ENCODE measurements at places on chromosomes 11 and 22.

- DNase-seq: no peak
Observed at GRCh38 chr11:38723361-38723760, 2125.3 kb upstream of the RAG2 start.

DNA sequence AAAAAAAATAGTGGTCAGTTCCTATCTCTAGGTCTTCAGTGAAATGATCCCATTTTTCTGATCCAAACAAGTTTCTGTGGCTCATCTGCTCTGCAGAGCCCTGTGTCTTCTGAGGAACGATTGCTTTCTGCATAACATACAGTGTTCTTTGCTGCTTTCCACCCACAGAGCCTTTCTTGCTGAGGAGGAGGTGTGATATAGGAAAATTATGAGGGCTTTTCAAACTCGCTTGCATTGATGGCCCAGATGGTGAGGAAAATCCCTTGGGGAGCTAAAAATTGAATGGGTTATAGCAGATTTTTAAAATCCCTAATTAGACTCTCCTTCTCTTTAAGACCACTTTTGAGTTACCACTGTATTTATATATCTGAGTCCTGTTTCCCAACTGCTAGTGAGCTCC lies 31.3 kb downstream of the JAM3 start:
- no peak for DNase-seq

DNA sequence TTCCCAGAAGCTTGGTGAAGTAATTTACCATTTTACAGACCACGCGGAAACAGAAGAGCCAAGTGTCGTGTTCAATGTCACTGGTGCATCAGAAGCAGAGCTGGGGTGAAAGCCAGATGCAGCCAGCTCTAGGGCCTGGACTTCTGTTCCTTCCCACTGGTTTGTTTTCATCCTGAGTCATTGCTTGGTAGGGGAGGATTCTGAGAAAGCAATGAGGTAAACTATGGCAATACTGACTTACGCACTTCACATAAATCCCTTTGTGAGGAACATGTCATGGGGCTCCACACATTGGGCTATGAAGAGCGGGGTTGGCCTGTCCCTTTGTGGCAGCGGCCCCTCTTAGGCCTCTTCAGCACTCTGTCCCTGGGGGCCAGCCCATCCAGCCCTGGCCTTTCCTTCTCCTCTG lies 52.4 kb upstream of the RBFOX2 start:
- DNase-seq: no peak

DNA sequence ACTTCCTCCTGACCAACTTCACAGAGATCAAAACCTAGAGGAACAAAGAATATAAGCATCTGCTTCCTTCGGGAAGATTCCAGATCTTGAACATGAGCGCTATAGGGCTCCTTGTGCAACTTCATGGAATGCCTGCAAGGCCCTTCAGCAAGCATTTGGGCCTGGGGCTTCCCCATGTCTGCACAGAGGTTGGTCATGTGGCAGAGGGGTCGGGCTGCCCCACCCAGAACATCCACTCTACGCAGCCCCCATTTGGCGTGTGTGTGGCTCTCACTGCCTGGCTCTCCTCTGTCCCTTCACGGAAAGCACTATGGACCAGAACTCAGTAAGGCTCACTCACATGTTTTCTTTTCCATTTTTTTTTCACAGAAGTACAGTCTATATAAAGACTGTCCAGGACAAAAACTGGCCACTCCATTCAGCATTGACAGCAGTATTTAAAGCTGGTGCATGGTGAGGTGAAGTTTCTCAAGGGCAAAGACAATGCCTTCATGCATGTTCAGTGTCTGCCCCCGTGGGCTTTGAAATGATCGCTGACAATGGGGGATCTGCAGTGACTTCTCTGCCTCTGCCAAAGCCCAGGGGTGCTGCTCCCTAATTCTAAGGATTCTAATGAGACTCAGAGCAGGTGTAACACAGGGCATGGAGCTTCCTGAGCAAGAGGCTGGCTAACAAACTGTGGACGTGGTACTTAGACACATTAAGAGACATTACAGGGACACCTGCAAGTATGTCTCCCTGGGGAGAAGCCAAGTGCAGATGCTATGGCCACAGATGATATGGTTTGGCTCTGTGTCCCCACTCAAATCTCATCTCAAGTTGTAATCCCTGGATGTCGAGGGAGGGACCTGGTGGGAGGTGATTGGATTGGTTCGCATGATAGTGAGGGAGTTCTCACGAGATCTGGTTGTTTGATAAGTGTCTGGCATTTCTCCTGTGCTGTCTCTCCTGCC lies 66.5 kb upstream of the PITPNB start:
- no peak for DNase-seq

- no peak for DNase-seq
Observed at GRCh38 chr11:106088896-106089295, 11.4 kb downstream of the AASDHPPT start.

DNA sequence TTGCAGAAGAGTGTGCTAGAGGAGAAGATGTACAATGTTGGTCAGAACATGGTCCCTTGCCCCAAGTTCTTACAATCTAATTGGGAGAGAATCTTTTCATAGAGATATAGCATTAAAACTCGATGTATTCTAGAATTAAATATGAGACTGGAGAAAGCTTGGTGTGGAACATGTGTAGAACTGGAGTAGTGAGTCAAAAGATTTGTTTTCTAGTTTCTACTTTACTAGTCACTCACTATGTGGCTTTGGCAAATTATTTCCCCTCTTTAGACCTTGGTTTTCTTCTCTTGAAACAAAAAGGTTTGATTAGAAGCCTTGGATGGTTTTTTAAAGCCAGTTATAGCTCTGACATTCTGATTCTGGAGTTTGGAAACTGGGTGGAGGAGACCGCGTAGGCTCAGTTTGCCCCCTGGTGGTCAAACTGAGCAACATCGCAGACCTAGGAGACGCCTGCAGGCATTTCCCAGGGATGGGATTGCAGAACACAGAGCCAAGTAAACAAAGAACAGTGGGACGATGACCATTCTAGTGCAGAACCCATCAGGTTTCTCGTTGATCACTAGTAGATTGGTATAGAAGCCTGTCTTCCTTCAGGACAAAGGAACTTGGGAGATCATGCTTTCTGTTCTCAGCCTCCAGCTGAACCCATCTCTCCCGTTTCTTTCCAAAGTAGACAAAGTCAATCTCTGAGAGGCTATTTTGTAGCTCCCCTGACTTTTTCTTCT lies 8.5 kb upstream of the CHRDL2 start:
- peak; percentile 50 for DNase-seq

DNA sequence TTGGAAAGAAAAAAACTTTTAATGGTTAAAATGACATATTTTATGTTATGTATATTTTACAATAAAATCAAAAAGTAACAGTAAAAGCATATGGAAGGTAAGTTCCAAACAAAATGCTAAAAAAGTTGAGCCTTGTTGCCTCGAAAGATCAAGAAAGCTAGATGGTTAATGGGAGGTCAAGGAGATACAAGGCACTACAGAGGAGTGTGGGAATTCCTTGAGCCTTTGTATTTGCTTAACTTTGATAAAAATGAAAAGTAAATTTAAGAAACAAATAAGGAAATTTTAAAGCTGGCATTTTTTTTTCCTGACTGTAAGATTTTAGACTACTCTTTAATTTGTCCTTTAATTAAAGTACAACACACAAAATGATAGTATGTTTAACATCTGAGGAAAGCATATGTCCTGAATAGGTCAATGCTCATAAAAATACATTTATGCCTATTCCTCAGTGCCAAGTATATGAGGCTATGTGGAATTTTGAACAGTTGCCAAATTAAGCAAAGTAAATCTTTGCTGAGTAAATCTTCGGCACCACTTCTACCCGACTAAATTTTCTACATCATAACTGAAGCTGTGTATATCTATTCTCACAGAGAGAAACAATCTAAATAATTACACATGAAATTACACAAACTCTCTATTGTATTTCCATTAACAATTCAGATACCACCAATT lies 108.8 kb downstream of the TTC28 start:
- DNase-seq: no peak

DNA sequence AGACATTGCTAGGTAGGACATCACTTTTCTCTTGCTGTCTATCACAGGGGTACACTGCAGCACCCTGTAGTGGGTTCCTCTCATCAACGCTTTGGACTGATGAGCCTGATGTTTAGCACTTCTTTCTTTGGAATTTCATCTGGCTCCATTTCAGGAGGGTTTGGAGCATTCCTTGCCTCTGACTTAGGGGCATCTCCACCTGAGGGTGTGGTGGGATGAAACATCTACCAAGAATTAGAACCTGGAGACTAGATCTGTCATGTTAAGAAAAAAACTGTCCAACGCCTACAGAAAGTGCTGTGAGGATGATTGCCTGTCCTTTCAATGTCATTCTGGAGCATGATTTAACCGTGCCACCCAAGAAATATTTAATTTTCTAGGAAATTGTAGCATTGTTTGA lies 648.4 kb downstream of the ETS1 start:
- DNase-seq: no peak

DNA sequence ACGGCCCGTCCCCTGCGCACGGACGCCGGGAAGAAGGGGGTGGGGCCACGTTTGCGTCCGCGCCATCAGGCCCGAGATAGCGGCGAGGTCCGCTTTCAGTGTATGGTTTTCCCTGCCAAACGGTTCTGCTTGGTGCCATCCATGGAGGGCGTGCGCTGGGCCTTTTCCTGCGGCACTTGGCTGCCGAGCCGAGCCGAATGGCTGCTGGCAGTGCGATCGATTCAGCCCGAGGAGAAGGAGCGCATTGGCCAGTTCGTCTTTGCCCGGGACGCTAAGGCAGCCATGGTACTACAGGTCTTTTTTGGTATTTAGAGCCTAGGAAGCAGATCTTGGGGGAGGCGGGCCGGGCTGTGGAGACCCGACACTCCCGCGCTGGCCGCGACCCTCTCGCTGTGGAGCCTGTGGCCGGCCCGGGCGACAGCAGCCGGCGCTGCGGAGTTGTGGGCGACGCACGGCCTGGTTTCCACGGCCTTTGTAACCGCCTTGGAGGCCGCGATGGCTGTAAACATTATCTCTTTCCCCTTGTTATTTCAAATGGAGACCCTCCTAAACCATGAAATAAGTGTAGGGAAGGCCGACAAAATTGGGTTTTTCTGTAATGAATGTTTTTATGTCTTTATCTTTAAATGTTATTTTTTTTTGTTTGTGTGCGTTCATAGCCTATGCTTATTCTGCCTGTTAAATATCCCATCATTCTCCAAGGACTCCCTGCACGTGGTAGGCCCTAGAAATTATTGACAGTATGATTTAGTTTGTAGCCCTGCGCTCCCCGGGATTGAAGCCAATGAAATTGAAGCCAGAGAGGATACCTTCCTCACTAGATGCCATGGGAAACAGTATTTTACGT lies at the start of gene AASDHPPT:
AASDHPPT (plus strand) TSS at position 54 of the 847 bp plus-strand sequence; CDS start at position 103, 49 bp downstream.
- peak; percentile 40 for DNase-seq

- peak; percentile 90 for DNase-seq
Observed at GRCh38 chr22:37933711-37934376, 19.6 kb downstream of the C22orf23 start.

DNA sequence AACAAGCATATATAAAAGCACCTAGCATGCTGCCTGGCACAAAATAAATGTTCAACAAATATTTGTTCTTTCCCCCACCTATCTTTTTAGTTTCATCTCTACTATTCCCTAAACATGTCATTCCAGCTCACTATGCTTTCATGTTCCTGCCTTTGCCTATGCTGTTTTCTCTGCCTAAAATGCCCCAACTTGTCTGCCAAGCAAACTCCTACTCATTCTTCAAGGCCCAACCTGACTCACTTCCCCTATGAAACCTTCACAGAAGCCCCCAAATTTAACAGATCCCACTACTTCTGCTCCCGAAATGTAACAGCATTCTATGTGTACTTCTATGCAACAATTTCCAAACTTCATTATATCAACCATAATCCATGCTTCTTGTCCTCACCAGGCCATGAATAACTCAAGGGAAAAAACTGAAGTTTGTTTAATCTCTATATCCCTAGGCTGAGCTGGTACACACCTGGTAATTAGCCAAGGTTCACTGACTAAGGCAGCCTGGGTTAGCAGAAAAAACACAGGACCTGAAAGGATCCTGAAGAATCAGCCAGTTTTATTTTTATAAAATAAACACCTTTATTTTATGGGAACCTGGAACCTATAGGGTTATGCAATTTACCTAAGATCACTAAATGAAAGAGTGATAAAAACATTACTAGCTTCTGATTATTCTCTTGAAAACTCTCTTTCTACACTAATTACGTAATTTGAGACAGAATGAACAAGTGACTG lies 72.2 kb downstream of the PAK1 start:
- DNase-seq: no peak

- no peak for DNase-seq
Observed at GRCh38 chr11:40215556-40215955, 1243.9 kb downstream of the LRRC4C start.

DNA sequence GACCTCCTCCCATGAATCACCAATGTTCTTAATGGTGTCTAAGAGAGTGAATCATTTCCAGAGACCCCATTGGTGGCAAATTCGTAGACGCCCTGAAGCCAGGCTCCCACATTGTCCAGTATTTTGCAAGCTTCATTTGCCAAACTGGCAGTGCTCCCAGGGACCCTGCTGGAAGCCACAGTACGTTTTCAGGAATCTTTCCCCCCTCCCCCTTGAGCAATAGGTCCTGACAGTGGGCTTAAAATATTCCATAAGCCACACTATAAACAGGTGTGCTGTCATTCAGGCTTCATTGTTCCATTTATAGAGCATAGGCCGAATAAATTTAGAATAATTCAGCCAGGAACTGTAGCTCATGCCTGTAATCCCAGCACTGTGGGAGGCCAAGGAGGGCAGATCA lies 125.3 kb downstream of the MORC2 start:
- no peak for DNase-seq

GRCh38 chr11:2943711-2944118 lies 14.5 kb upstream of the PHLDA2 start:
- peak; percentile 80 for DNase-seq

- no peak for DNase-seq
Observed at GRCh38 chr22:31323578-31324550, 22.3 kb downstream of the PATZ1 start.

DNA sequence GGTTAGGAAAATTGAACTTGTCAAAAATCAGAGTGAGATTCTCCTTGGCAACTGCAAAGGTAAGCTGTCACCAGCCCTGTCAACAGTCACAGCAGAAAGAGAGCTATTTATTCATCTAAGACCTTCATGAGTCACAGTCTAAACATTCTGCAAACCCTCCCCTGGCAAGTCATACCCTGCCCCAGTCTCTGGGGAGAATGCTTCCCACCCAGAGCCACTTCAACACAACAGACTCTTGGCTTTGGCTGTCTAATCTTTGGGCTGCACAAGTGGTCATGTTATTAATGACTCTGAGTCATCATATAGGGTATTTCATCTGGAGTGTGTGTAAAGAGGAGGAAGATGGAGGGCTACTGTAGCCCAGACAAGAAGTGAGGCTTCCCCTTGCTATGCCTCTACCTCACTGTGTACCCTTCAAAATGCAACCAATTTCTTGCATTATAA lies 153.4 kb downstream of the CCDC34 start:
- no peak for DNase-seq
